ENCODE measurements at places on chromosomes 2 and 18.

DNA sequence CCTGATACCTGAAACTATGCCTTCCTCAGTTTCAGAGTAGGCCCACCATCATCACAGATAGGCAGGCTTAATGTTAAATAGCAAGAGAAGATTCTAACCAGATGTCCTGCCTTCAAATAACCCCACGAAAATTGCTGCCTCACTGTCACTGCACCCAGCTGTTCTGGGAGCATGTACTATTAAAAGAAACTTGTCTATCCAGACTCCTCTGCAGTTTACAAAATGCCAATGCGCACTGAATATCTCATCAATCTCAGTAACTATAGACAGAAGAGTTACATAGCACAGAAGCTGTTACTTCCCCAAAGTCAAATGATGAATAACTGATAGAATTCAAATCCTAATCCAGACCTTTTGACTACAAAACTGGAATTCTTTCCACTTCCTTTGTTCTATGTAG, 43.9 kb downstream of the WDR75 start:
- DNase-seq = no peak

- no peak for DNase-seq
Measured at GRCh38 chr2:207184768-207185167, 19.0 kb upstream of the KLF7 start.

DNA sequence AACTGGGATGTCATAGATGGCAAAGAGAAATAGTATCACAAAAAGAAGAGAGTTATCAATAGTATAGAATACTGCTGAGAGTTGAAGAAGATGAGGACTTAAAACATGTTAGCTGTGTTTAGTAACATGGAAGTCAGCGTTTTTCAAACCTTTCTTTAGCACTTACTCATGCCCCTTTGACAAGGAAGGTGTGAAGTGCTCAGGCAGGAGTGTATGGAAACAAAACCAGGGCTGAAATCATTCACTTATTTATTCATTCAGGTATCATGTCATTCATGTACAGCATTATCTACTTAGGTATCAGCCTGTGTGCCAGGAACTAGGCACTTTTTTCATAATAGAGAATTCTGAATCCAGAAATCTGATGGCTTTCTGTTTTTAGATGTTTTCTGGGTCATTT, 27.2 kb downstream of the CD28 start:
- DNase-seq = no peak

DNA sequence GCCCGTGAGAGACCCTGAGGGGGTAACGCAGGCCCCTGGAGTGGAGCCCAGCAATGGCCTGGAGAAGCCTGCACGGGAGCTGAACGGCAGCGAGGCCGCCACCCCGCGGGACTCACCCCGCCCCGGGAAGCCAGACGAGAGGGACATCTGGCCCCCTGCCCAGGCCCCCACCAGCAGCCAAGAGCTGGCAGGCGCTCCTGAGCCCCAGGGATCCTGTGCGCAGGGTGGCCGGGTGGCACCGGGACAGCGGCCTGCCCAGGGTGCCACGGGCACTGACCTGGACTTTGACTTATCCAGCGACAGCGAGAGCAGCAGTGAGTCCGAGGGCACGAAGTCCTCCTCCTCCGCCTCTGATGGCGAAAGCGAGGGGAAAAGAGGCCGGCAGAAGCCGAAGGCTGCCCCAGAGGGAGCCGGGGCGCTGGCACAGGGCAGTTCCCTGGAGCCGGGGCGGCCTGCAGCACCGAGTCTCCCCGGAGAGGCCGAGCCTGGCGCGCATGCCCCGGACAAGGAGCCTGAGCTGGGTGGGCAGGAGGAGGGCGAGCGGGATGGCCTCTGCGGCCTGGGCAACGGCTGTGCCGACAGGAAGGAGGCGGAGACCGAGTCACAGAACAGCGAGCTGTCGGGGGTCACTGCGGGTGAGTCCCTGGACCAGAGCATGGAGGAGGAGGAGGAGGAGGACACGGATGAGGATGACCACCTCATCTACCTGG, 35.1 kb downstream of the CTDP1 start:
- DNase-seq = no peak

DNA sequence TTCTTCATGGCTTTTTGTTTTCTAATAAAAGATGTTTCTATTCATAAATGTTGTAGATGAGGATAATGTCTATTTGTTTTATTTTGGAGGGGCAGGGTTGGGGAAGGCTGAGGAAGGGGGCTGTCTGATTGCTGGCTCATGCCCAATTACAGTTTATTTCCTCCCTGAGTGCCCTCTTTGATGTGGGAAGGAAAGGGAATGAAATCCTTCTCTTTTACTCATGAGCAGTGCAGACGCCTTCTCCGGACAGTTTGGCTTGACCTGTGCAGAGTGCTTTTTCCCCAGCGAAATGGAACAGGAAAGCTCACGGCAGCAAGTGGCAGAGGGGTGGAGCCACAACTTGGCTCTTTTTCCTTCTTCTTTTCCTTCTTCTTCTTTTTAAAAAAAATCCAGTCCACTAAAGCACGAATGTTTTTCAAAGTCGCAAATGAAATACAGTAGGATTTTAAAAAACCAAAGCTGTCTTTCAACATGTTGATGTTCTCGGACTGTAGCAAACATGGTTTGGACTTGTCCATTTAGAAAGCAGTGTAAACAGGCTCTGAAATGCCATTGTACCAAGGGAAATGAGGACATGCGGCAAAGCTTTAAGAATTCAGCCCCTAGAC, 34.5 kb downstream of the RAB31 start:
- no peak for DNase-seq

GRCh38 chr2:200943527-200944105, 19.8 kb downstream of the ORC2 start:
- no peak for DNase-seq

DNA sequence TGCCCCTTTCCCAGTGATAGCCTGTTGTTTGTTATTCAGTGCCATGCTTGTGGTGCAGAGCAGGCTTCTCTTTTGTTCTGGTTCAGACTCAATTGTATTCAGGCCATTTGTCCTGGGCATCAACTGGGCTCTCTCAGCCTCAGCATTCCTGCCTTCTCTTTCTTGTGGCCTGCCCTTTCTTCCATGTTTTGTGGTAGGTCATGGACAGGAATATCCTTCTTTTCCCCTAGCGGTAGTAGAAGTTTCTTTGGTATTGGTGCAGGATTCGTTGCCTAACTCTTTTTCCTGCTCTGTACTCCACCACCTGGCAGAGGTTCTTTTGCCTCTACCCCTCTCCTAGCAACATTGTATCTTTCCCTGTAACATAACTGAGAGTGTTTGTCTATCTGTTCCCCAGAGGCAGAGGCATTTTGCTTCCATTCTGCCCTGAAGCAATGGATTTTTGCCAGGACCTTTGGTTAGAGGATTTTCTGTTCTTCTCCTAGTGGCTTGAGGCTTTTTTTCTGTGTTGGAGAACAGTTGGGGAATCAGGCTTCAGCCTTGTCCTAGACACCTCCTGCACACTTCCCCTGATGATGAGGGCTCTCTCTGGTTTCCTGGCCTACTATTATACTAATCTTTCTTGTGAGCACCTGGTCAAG, 68.5 kb downstream of the NCOA1 start:
- DNase-seq = no peak

GRCh38 chr2:126676221-126677175, 20.5 kb downstream of the GYPC start:
- DNase-seq = peak; percentile 85

GRCh38 chr18:72107647-72108383, 436.3 kb downstream of the CBLN2 start:
- no peak for DNase-seq

DNA sequence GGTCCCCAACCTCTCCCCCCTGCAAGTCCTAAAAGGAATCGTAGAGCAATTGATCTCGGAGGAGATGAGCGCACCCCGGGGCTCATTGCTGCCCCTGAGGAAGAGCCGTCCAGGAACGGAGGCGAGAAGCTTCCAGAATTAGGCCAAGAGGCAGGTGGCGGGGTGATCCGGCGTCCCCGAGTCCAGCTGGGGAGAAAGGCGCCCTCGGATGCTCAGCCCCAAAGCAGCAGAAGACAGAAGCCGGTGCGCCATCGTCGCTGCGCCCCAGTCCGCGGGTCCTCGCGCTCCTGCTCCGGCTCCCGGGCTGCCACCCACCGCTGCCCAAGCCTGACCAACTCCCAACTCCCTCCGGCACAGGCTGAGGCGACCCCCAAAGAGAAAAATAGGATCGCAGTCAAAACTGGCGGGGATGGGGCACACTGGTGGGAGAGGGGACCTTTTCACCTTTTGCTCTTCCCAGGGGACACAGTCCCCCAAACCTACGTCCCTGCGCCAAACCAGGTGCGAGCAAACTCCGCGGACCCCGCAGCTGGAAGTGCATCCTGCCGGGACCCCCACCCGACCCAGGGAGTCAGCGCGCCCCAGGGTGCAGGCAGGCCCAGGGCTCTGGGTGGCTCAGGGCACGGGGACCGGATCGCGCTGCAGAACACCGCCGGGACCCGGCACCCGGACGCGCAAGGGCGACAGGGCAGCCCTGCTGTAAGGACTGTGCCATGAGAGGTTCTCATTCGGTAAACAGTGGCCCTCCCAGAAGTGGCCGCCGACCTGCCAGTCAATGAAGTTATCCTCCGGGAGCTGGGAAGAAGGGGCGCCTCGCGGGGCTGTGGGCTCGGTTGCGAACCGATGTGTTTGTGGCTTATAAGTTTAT, 8.4 kb upstream of the MEIS1 start:
- DNase-seq = no peak

GRCh38 chr2:2621855-2622254, 290.8 kb upstream of the MYT1L start:
- no peak for DNase-seq
